ENCODE measurements at places on chromosomes 4 and X.

- peak; percentile 68 for DNase-seq
Measured at GRCh38 chr4:72031868-72032608, at the start of gene NPFFR2. NPFFR2 (plus strand) TSS chr4:72032000; CDS start chr4:72128592, 96,592 bp downstream.

DNA sequence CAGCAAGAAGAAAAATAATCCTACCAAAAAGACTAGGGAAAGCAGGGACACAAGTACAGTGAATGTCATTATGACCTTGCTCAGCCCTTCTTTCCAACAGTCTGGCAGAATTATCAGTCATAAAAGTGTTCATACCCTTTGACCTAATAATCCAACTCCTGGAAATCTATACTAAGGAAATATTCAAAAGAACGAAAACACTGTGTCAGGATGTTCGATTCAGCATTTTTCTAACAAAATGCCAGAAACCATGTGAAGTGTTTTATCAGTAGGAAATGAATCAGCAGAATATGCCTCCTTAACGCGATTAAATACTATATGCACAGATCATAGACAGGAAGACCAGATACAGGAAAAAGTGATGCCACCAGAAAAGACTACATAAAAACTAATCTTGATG, 16.2 kb upstream of the S100G start:
- DNase-seq, result no peak

- DNase-seq, result no peak
Measured at GRCh38 chr4:113077575-113077974, 28.1 kb downstream of the ANK2 start.

DNA sequence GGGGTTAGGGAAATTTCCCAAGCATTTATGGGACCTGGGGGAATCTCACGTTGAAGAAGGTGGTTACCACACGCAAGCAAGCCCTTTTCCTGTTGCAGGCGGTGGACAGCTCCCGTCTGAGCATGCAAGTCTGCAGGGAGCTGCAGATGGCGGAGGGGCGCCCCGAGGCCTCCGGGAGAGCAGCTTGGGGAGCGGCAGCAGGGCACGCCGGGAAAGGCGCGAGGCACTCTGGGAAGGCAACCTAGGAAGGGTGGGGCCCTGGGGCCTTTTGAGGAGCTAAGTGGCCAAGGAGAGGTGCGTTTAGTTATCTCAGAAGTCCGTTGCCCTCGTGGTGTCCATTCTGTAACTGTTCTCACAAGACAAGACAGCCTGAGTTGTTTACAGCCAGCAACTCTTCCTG, 57.0 kb upstream of the SLC25A4 start:
- no peak for DNase-seq

GRCh38 chr4:153497091-153497531, 31.0 kb downstream of the TMEM131L start:
- no peak for DNase-seq

DNA sequence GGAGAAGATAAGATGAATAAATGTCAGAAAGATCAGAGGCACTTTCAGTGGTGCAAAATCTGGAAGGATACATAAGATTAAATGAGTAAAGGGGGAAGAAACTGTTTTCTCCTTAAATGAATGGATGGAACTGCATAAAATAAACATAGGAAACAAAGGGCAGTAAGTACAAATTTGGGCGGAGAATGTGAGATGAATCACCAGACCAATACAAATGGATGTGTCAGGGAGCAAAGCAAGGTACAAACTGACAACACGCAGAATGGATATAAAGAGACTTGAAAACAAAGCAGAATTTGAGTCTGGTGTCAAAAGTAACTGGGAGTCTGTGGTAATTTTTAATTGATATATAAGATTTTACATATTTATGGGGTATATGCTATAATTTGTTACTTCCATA, 175.3 kb upstream of the PCDH18 start:
- DNase-seq, result no peak

DNA sequence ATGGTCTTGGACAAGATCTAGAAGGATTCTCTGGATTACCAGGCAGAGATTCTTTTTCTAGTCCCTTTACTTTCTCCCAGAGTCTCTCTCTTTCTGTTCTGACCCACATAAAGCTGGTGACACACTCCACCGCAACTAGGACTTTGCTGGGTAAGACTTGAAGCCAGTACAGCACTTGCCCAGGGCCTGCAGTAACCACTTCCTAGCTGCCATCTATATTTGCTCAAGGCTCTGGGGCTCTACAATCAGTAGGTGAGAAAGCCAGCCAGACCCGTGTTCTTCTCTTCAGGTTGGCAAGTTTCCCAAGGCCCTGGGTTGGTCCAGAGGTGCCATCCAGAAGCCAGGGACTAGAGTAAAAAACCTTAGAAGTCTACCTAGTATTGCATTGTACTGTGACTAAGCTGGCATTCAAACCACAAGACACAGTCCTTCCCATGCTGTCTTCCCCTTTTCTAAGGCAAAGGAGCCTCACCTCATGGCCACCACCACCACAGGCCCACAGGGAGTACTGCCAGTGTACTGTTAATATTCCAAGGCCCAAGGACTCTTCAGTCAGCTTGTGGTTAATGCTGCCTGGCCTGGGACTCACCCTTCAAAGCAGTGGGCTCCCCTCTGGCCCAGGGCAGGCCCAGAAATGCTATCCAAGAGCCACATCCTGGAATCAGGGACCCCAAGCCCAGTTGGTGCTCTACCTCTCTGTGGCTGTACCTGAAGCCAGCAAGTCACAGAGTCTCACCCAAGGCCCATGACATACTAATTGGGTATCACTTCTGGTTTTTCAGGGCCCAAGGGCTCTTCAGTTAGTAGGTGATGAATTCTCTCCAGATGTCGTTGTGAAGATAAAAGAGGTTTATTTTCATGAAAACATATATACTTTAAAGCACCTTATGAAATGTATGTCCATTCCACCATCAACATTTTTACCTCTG, 54.7 kb downstream of the CD38 start:
- DNase-seq, result no peak

DNA sequence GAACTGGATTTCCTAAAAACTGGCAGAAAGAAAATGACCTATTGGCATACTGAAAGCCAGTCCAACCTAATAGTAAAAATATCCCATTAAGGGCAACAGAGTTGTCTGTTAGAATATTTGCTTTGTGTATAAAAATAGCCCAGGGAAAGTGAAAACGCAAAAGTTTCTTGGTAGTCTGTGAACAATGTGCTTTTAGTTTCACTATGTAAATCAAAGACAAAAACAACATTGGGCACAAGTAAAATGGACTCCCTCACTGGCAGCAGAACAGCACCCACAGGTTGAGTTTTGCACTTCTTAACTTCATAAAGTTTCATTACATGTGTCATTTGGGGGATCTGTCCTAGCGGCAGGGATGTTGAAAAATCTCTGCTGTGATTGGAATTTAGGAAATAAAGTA, 4.3 kb upstream of the FGG start:
- no peak for DNase-seq

GRCh38 chr4:159117968-159118367, 15.1 kb downstream of the RAPGEF2 start:
- DNase-seq, result no peak

GRCh38 chr4:118035309-118035708, 1.0 kb downstream of the NDST3 start:
- no peak for DNase-seq

GRCh38 chr4:83582289-83582785, 46.4 kb downstream of the GPAT3 start:
- no peak for DNase-seq

GRCh38 chrX:107750861-107751445, 24.6 kb downstream of the TSC22D3 start:
- DNase-seq, result no peak

- DNase-seq, result no peak
Measured at GRCh38 chr4:19177616-19178015, 1074.1 kb upstream of the SLIT2 start.

DNA sequence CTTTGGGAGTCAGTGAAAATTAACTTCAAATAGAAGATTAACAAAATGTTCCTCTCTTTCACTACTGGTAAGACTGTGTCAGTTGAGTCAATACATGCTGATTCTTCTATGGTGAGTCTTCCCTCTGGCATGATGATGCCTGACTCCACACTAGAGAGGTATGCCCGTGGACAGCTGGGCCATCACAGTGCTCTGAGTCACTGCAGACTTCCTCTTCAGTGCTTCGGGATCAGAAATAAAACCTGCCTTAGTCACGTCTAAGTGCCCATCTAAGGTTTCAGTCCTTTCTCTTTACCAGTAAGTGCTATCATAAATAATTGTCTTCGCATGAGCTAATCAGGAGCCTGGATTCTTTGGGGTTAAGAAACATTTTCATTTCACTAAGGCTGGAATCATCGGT, 1.6 kb upstream of the ASB5 start:
- peak; percentile 53 for DNase-seq
